ENCODE measurements at places on chromosomes 1 and 21.

- no peak for DNase-seq
Measured at GRCh38 chr1:219188331-219188803, 14.7 kb downstream of the LYPLAL1 start.

DNA sequence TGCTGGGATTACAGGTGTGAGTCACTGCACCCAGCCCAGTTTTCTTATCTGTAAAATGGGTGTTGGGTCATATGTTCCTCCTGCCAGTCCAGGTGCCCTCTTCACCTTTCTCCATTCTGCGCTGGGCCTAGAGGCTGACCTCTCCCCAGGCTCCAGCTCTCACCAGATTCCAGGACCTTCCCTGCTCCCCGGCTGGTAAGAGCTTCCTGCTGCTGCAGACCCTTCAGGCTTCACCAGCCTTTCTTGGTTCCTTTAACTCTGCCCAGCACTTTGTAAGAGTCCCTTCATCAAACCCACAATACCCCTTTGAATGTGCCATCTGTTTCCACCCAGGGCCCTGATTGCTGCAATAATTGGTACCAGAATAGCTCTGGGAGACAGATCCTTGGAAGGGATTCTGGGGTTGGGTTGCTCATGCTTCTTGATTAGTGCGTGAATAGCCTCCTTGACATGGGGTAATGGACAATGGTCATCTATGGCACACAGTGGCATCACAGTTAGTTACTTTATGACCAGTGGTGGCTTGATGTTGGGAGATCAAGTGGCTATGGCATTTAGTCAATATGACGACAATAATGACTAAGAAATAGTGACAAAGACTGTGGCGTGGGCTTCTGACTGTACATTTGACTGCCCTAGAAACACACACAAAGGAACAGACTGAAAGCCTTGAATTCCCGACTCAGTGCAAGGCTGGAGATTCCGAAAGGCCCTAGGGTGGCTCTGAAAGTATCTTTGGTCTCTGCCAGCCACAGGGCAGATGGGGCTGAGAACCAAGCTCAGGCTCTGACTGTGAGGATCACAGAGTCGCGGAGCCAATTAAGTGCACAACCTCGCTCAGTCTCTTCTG, 67.3 kb downstream of the SLC9A1 start:
- no peak for DNase-seq

DNA sequence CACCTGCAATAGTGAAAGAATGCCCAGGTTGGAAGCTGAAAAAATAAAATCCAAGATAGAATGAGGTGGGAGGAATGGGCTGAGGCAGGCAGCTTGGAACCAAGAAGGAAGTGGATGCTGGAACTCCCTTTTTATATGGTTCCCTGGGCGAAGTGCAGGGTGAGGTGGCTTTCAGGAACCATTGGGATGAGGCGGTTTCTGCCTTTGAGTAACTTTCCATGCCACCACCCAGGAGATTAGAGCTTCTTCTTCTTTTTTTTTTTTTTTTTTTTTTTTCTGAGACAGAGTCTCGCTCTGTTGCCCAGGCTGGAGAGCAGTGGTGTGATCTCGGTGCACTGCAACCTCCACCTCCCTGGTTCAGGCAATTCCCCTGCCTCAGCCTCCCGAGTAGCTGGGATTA, 17.8 kb upstream of the MRPS6 start:
- DNase-seq: no peak

GRCh38 chr1:206022766-206023165, 929 bp downstream of the CTSE start:
- DNase-seq: no peak

DNA sequence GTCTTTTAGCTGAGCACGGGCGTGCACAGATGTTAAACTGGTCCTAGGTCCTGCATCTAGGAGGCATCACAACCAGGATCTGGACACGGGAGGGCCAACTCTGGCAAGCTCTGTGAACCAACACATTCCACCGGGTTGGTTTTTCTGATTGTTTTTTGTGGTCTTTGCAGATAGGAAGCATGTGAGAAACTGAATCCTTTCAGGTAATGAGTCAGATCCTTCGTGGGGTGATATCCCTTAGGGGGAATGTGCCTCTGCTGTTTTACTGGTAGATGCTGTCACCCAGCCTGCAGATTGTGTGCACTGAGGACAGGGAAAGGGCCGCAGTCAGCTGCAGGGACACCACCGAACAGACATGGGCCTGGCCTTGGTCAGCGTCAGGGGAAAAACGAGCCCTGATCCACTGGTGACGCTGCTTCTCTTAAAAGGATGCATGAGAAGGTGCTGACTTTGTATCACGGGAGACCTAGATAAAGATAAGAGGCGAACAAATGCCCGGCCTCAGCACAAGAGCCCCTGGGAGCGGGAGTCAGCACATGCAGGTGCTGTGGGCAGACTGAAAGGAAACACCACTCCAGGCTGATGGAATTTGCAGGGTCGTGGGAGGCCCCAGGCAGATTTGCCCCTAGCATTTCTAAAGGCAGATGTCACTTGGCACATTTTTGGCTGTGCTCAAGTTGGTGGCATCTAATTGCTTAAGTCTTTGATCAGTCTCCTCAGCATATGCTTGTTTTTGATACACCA, 51.1 kb downstream of the DOP1B start:
- no peak for DNase-seq

GRCh38 chr1:245716561-245716960, 561.8 kb downstream of the KIF26B start:
- no peak for DNase-seq

DNA sequence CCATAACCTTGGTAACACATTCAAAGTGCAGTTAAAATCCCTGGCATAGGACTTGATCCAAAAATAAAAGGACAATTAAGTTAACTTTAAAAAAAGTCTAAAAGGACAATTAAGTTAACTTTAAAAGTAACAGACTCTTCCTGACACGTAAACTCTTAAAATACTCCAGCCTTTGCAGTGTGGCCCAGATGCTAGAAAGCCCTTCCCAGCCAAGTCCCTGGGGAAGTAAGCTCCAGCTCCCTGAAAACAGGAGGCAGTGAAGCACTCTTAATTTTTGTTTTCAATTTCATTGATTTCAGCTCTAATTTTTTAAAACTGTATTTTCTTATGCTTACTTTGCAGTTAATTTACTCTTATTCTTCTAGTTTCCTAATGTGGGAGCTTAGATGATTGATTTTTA, 5.1 kb upstream of the AIM2 start:
- no peak for DNase-seq
